ENCODE measurements at places on chromosomes 4 and X. TPM values are rescaled to one million over a fixed set of nuclear protein-coding genes. Genes with fewer than 3 reads are reported as not detected.

The GPC4 gene
- not detected for total RNA-seq

- H3K4me1 ChIP-seq = peaks cover 1% of the 10 kb centered on the region
- DNase-seq = no peak
- H3K27me3 ChIP-seq = no peaks in the 10 kb centered on the region
- no peaks in the 10 kb centered on the region for H3K36me3 ChIP-seq
Measured at GRCh38 chr4:94504545-94504944, 52.8 kb downstream of the PDLIM5 start.

The SYP gene
- 2.6 TPM for total RNA-seq

The OPRPN gene
- not detected for total RNA-seq

The L1CAM gene
- 7.1 TPM for total RNA-seq

GRCh38 chr4:121760205-121760604 is 4.8 kb downstream of the SMIM43 start:
- no peak for DNase-seq
- H3K4me3 ChIP-seq = no peak overlapping the region
- H3K27ac ChIP-seq = no peak overlapping the region

The NCAPG gene
- 92.5 TPM for total RNA-seq

The ANTXR2 gene
- 18.0 TPM for total RNA-seq

The PTPN13 gene
- 0.16 TPM for total RNA-seq

GRCh38 chr4:121209171-121209570 is 45.0 kb upstream of the TNIP3 start:
- no peaks in the 10 kb centered on the region for H3K36me3 ChIP-seq
- H3K27me3 ChIP-seq = no peaks in the 10 kb centered on the region
- no peak for DNase-seq
- no peaks in the 10 kb centered on the region for H3K4me1 ChIP-seq
